ENCODE measurements at places on chromosomes 7 and 10. TPM values are rescaled to one million over a fixed set of nuclear protein-coding genes. Genes with fewer than 3 reads are reported as not detected.

- DNase-seq, result no peak
These were observed 25.4 kb downstream of the AMZ1 start for GRCh38 chr7:2713370-2713769.

GRCh38 chr7:12861070-12861469, 173.6 kb downstream of the ARL4A start:
- DNase-seq, result no peak

GRCh38 chr7:3673524-3673923, 372.5 kb downstream of the SDK1 start:
- DNase-seq, result peak; percentile 40

DNA sequence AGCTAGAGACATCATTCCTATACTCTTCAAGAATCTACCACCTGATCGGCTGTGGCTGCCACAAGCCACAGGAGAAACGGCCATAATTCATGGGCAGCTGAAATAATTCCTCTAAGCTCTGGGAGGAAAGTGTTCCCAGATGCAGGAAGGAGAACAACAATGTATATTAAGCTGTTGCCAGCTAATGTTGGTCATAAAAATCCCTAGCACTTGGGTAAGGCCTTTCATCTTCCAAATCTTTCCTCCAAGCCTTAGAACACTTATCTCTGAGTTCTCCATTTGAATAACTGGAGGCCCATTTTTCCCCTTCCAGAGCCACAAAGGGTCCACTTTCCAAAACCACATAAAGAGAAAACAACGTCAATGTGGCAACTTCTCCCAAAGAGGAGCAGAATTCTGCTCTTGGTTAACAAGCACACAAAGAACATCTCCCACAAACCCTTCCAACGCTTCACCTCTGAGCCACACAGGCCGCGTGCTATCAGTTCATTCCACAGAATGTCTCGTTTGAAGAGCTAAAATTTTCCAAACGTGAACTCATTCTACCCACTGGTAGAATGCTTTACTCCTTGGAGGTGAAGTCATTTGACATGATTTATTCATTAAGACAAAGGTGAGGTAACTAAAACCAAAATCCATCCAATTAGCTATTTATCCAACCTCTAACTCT, 11.2 kb downstream of the KCNMA1 start:
- DNase-seq, result no peak

DNA sequence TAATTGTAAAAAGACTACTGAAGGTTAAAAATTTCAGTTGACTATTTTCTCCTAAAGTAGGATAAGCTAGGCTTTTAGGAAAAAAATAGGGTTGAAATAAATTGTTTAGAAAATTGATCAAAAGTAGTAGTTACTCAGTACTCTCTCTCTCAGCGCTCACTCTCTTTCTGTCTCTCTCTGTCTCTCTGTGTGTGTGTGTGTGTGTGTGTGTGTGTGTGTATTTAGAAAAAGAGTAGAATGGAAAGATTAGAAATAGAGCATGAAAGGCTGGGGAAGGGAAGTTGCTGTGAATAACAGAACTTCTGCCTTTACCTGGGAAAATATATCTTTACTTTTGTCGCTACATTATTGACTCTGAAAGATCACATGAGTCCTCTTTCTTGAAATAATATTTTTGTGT, 20.6 kb downstream of the ADK start:
- no peak for DNase-seq

DNA sequence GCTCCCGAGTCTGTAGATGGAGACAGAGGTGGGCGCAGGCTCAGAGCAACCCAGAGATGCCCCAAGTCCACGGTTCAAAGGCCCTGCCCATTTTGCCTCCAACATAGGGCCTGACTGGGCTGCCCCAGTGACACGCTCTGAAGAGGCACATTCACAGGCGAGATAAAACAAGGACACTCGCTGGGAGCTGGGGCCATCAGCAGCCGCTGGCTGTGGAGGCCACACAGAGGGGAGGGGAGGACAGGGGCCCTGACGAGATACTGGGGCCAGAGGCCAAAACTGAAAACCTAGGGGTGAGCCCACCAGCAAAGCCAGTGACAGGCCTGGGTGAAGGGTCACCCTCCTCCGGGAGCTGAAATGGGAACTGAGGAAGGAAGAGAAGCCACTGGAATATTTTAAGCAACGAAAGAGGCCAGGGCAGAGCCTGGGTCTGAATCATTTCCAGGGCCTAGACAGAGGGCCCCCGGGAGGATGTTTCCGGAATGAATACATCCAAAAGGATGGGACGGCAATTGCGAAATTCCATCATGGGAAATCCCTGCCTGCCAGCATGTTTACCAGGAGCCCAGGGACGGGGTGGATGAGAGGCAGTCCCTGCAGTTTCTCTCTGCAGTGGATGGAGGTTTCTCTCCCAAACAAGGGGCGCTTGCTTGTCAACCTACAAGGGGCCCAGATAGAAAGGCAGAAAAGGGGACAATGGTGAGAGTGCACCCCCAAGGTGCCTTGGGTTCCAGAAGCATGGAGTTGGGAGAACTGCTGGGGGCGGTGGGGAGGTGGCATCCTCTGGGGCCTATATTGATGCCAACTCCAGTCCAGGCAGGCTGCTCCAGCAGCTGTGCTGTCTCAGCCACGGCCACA, 29.0 kb upstream of the HSPA12A start:
- no peak for DNase-seq

DNA sequence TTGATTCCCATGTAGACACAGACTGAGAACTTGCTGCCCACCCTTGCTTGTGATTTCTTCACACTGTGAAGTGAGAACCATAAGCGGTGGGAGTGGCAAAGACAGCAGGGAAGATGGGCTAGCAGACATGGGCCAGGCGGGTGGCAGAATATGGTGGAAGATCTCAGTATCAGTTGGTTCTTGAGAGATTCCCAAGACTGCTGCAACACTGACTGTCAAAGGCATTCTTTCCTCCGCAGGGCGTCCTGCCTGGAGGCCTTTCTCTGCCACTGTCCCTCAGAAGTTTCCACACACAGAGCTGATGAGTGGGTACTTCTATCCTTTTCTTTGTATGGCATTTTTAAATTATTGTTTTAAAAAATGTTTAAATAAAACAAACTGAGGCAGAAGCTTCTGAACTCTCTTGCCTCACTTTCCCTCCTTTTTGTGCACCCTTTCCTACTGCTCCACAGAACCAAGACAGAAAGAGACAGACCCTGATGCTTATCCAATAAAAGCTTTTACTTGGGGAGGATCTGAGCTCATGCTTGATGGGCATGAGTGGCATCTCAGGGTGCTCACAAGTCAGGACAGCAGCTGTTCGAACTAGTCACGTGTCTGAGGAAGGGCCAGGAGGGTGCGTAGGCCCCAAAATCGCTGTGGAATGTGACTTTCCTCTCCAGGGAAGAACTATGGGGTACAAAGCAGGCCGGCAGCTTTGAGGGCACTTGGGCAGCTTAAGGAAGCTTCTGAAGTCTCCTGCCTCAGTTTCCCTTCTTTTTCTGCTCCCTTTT, 104.7 kb upstream of the PCGF5 start:
- DNase-seq, result no peak

- peak; percentile 78 for DNase-seq
These were observed 21.6 kb upstream of the AP5Z1 start for GRCh38 chr7:4753598-4754432.

- no peak for DNase-seq
These were observed 57.2 kb downstream of the C7orf25 start for GRCh38 chr7:42854571-42855118.

DNA sequence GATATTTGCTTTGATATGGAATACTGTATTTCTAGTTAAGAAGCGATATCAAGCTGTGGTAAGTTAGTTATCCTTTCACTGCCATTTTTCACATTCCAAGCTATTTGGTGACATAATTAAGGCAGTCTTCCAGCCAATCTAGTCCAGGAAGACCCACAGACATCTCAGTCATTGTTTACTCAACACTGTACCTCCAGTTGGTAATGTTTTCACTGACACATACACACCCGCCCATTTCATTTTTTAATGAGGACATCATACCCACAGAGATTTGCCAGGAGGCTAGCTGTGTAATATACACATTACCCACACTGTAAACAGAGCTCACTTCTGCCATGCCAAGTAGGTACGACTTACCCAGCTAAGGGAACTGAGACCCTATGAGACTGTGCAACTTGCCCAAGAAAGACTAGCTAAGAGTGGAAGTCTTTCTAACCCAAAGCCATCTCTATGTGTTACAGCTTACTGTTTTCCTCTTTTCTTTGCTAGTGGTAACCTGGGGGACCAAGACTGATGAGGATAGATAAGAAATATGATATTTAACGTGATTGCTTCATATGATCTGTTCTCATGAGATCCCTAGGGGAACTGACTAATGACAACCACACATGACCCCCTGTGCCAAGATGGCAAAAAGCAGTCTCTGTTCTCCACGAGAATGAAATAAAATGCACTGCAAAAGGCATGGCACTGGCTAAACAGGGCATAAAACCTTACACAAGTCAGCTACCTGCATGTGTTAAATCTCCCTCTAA, 179.0 kb downstream of the DGKI start:
- no peak for DNase-seq

CDK14 gene
- total RNA-seq, result 0.47 TPM

DNA sequence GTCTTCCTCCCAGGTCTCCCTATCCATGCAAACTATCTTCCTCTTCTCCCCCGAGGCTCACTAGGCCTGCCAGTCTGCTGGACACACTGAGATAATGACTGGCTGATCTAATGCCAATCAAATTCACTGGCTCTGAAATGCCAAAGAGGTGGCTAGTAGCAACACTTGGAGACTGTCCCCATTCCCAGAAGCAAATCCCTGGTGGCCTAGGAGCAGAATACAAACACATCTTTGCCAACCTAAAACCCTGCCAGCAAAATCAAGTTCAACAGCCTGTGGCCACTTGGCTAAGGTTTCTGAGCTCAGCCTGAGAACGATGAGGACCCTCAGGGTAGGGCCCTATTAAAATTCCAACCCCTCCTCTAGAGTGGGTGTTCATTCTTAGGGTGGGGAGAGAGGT, 46.6 kb downstream of the SH3PXD2A start:
- DNase-seq, result no peak

RBP3 gene
- total RNA-seq, result not detected

DNA sequence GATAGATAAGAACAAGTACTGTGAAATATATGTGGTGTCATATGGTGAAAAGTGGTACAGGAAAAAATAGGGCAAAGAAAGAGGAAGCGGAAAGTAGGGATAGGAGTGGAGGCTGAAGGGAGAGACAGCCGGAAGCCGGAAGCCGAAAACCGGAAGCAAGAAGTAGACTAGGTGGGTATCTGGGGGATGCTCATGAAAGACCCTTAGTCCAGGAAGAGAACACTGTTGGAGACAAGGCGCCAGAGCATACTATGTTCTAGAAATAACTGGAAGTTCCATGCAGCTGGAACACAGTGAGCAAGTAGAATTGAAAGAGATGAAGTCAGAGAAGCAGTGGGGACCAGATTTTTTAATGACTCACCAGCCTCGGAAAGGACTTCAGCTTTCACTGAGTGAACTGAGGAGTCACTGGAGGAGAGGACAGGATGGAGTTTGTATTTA, 22.5 kb downstream of the ST8SIA6 start:
- no peak for DNase-seq

DNA sequence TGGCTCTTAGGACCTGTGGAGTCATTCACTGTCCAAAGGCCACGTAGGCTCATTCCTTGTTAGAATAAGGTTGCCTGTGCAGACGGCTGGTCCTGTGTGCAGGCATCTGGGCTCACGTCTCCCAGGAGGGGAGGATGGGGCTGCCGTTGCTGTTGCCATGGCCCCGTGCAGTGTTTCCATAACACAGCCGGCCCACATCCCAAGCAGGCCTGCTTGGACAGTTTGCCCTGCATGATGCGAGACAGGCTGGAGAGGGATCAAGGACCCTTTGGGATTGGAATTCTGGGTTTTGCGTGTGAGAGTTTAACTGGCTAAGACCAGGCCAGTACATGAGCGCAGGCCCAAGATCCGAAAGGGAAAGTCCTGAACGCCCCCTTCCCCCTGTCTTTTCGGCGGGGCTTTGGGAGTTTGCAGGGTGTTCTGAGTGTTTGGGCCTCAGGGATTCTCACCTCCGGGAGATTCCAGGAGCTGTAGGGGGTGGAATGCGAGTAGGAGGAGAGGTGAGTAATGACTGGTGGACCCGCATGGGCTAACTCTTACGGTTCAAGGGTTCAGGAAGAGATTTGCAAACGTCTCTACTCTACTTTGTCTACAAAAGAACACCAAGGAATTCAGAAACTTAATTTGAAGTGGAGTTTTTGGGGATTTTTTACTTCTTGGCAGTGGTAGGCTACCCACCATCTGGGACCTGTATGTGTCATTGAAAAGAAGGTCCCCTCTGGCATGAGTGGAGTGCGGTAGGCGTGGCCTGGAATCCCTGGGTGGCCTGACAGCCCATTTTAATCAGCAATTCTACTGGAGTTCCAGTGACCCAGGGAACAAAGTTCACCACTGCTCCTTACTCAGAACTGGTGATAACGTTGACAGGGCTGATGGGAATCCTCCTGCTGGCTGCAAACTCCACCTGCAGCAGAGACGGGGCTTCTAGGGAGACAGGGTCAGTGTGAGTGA, 125.4 kb downstream of the ITIH5 start:
- no peak for DNase-seq

SPDYE6 gene
- total RNA-seq, result not detected

GRCh38 chr7:128755075-128755818, 16.1 kb downstream of the CALU start:
- DNase-seq, result no peak

ARMC3 gene
- total RNA-seq, result not detected

- no peak for DNase-seq
These were observed 24.6 kb downstream of the NAMPT start for GRCh38 chr7:106260136-106260561.

EZH2 gene
- 11.3 TPM for total RNA-seq

DNA sequence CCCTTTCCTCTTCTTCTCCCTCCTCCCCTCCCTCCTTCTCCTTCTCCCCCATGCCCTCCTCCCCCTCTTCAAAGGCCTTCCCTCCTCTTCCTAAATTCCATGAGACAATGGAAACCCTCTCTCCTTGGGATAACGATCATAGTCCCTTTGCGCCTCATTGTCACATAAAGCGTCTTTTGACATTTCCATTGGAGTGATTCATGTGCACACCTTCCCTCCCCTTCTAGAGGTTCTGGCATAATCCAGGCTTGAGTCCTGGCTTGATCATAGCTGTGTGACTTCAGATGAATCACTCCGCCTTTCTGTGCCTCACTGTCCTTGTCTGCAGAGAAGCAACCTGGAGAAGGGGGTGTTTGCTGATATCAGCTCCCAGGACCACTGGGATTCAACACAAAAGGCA, 204.2 kb downstream of the TNS3 start:
- DNase-seq, result no peak

Measured in CD4-positive, alpha-beta memory T cell (primary cell).